Activated CD8-positive, alpha-beta memory T cell treated with anti-CD3 and anti-CD28 coated beads for 1 hour (primary cell): ENCODE measurements at places on chromosomes 7 and 10.

- no peak for DNase-seq
These were observed 79.9 kb downstream of the ZMIZ1 start for GRCh38 chr10:79148452-79149344.

GRCh38 chr10:74150204-74150989 is at the start of gene AP3M1:
TSS of gene AP3M1 (minus strand) at chr10:74150828. CDS start at chr10:74138379, 12,449 bp downstream.
- peak; percentile 63 for DNase-seq

DNA sequence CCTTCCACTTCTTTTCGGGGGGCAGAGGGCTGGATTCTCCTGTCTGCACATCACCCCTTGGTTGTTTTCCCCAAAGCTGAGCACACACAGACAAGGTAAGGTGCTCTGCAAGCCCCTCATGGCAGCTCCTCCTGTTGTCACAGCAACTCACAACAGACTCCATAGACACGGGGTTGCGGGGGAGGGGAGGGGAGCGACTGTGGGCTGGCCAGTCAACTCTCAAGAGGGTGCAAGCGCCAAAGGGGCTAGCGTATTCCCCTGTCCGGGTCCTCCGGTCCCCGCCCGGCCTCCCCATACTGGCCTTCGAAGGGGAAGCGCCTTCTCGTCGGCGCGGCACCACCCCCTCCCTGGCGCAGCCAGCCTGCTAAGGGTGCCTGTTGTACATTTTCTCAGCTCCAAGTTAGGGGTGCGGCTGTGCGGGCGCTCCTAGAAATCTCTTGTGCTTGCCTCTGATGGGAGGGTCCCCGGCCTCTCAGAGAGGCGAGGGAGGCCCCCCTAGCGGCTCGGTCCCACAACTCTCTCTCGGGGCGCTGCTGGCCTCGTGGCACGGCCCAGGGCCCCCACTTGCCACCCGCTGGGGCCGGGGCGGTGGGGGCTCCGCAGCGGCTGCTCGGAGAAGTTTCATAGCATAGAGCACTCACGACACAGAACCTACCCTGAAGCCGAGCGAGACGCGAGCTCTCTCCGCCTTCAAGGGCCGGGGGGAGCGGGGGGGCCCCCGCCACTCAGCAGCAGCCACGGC is 498 bp downstream of the RHOBTB1 start:
- no peak for DNase-seq

DNA sequence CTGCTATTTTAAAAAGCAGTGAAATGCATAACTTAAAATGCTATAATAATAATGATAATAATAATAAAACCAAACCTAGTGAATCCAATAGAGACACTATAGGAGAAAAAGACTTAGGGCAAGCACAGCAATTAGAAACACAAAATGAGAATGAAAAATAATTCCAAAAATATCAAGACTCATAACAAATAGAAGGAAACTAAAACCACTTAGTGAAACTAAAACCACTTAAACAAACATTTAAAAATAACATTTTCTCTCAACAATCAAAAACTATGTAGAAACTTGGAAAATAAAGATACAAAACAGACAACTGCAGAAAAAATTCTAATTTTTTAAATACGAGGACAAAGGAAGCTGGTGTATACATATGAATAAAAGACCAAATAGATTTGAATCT is 655.2 kb upstream of the NRG3 start:
- no peak for DNase-seq

DNA sequence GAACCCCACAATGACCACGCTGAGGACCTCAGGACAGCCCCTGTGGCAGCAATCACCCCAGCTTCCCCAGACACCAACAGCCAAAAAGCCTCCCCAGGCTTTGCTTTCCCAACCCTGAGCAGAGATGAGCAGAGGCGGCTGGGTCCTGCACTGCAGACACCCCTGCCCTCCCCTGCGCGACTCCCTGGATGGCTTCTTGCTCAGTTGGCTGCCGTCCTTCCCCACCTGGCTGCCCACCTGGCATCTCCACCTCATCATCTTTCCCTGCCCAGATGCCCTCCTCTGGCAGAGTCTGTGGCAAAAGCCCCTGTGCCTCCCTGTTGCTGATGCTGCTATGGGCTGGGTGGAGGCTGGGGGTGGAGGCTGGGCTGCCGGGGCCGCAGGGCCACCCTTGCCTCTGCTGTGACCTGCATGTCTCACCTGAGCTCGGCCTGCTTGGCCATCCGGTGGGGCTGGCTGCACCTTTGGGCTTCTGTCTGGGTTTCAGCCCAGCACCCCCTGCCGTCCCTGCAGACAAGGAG is 567.7 kb downstream of the TCERG1L start:
- no peak for DNase-seq

GRCh38 chr7:76281706-76282343 is 20.6 kb upstream of the HSPB1 start:
- no peak for DNase-seq

GRCh38 chr10:102312683-102313082 is 67.4 kb downstream of the GBF1 start:
- no peak for DNase-seq

DNA sequence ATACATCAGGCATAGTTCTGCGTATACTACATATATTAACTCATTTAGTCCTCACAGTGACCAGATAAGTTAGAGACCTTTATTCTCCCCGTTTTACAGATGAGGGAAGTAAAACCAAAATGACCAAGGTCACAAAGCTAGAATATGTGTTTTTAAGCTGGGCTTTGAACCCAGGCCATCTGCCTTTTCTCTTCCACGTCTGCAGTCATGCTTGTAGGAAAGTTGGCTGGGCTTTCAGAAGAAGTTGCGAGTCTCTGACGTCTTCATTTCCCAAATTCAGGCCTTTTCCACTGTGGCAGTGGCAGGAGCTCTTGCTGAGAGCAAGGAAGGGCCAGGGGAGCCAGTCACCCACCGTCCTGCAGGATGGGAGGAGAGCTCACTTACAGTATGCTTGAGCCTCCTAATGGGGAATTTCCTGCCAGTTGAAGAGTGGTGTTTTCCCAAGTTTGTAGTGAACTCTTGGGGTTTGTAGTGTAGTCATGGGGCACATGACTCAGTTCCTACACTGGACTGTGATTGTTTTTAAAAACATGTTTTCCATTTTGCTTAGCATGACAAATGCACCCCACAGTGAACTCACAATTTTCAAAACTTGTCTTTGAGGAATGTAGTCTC is 34.2 kb downstream of the CYP17A1 start:
- DNase-seq = no peak

GRCh38 chr7:140310337-140311002 is 87.9 kb downstream of the SLC37A3 start:
- no peak for DNase-seq

DNA sequence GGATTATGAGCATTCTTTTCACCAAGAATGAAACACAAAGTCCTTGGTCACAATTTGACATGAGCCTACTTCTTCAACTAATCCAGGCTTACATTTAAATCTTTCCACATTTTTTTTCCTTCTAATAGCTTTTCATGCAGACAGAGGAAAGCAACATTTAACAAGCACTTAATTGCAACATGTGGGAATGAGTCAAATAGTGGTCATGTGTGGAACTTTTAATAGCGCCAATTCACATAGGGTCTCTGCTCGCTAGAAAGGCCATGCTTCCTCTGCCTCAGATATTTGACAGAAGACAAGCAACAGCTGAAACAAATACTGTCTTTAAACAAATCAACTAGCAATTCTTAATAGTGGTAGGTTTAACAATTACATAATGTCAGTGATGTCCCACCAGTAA is 285.9 kb upstream of the ETV1 start:
- no peak for DNase-seq

- DNase-seq = no peak
These were observed 4.9 kb upstream of the FAM53B start for GRCh38 chr10:124748953-124749645.

DNA sequence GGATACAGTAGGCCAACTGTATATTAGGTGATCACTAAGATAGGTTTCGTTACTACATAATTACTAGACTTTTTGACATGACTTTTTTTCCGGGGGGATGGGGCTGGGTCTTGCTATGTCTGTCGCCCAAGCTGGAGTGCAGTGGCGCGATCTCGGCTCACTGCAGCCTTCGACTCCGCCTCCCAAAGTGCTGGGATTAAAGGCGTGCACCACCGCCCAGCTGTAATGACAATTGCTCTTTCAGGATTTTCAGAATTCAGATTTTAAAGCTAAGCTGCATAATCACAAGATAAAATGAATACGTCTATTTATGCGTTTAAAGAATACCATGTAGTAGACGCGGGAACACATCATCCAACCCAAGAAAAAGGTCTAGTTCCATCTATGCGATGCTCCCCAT is 982 bp downstream of the IDI1 start:
- no peak for DNase-seq

- DNase-seq = no peak
These were observed 11.5 kb downstream of the TMEM176B start for GRCh38 chr7:150788474-150789269.

DNA sequence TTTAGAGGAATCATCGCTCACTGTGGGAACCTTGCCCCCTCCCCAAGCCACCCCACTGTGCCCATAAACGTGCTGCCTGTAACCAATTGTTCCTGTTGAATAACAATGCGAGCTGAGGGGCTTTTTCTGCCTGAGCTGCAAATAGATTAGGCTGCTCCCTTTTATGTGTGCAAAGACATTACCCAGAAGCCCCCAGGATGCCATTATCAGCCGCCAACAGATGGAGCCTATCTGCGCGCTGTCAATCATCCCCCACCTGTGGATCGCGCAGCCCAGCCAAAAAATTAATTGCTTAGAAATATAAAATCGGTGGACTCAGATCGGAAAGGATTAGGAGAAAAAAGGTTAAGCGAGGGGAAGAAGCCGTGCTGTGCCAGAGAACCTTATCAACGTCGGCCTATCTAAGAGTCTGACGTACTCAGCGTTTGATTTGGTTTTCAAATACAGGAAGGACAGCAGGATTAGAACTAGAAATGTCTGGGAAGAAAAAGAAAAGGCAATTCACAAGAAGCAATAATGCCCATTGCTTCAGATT is 167.3 kb upstream of the MYO3A start:
- DNase-seq = no peak

DNA sequence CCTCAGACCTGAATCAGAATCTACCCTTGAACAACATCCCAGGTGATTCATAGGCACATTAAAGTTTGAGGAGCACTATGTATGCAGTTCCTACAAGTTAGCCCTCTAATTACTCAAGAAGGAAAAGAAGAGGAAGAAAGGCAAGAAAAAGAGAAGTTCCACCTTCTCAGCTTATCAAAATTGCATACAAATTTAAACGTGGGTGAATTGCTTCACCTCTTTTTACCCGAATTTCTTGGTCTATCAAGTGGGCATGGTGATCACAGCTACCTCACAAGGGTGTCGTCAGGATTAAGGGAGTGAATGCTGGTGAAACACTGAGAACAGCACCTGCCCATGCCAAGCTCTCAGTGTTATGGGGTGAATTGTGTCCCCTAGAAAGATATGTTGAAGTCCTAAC is 43.8 kb upstream of the PAPSS2 start:
- no peak for DNase-seq

DNA sequence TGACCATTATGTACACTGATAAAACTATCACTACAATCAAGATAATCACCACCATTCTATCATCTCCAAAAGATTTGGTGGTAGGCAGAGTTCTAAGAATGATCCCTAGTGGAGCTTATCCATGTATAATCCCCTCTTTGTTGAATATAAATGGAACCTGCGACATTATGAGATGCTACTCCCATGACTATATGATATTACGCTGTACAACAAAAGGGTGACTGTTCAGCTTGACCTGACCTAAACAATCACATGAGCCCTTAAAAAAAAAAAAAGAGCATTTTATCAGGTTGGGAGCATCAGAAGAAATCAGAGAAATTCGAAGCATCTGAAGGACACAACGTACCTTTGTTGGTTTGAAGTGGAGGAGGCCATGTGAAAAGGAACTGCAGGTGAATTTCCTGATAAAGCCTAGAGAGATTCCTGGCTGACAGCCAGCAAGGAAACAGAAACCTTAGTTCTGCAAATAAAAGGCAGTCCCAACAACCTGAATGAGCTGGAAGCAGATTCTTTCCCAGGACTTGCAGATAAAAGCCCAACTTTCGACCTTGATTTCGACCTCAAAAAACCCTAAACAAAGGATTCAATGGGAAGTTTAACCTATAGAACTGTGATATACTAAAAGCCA is 270.7 kb downstream of the ADRA2A start:
- no peak for DNase-seq

DNA sequence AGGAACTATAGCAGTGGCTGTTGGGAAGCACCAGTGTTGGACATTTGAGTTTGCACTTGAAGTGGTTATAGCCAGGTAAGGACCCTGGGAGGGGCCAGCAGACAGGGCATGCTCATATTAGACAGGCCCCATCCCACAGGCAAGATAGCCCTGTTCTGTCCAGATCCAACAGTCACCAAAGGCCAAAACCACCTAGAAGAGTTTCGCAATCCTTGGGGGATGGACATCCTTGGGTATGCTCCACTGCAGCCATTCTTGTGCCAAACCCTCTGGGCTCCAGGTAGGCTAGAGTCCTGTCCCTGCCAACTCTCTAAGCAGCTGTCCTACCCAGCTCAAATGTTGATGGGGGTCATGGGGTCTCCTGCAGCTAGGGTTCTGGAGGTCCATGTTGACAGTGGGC is 76.8 kb downstream of the TMEM26 start:
- DNase-seq = no peak

DNA sequence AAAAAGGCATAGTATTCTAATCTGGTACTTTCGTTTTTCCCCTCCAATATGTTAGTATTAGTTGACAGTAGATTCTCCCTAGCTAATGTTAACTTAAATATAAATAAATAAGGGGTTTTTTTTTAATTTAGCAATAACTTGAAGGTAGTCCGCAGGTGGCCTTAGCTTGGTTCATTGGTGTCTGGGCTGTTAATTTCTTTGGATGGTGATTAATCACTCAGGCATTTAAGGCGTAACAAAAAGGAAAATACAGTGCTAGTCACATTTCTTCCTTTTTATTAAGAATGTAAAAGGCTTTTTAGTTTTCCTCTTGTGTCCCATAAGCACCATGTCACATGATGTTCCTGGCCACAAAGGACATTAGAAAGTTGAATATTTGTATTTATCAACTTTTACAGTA is 161.0 kb upstream of the POT1 start:
- DNase-seq = no peak

DNA sequence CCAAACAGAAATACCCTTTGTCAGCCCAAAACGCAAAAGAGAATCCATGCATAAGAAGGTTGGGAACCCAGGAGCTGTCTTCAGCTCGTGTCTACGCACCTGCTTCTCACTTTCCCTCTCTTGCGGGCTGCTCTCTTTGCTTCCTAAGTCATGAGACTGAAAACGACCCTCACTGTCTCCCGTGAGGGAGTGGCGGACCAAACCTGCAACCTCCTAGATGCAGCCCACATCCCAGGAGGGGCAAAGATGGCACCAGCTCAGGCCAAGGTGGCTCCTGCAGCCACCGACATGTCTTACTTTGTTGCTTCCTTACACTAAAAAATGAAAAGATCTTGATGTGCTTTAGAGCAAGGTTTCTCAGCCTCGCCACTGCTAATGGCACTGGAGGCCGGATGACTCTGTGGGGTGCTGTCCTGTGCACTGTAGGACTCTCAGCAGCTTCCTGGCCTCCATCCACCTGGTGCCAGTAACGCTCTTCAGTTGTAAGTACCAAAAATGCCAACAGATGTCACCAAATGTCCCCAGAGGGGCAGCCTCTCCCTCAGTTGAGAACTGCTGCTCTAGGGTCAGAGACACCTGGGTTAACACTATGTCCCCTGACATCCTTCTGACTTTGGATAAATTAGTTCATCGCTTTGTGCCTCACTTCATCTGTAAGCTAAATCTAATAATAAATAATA is 179.8 kb upstream of the PFKP start:
- DNase-seq = no peak
